ENCODE measurements at places on chromosomes 7 and 10.

- DNase-seq = no peak
These were observed 92.0 kb downstream of the TCF7L2 start for GRCh38 chr10:113041841-113042750.

GRCh38 chr10:812787-813186 lies 118.7 kb downstream of the LARP4B start:
- no peak for DNase-seq

DNA sequence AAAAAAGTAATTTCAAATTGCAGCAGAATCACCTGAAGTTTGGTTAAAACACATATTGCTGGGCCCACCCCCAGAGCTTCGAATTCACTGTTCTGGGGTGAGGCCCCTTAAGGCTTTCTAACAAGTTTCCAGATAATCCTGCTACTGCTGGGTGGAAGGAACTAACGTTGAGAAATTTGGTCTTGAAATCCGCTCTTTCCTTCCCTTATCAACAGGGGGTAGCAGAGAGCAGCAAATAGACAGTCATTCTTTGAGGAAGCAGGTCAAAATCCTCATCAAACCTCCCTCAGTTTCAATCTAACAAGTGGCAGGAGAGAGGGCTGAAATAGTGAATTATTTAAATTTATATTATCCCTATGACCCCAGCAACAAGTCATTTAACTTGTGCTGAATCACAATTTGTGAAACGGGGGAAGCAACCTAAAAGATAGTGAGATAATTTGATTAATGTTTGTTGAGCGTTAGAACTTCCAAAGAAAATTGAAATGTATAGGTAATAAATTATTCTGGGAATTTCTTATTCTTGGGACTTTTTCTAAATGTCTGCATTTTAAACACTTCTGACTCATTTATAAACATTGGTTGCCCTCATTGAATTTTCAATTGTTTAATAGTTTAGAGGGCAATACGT lies 21.7 kb upstream of the MALSU1 start:
- DNase-seq = no peak

DNA sequence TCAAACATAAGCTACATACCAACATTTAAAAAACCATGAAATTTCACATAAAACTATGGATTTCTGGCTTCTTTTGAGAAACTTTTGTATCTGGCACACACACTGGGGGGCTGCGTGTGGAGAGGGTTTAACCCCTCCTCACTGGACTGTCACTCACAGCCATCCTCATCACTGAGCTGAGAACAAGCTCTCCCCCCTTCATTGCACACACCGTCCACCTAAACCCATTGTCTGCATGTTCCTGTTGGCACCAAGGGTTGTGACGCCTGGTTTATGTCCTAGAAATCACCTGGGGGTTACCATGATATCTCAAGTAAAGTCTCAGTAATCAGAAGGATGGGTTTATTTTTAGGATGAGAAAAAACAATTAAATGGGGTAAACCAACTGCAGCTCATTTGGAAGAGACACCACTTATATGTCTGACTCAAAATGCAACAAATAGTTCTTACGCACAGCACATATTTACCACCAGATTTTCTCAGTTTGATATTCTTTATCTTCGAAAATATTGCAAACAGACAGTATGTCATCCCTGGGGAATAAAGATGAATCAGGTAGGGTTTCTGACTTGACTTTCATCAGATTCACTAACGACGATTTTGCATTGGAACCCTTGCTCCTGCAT lies 218.5 kb upstream of the KLF6 start:
- no peak for DNase-seq

- no peak for DNase-seq
These were observed 168.7 kb downstream of the TMEM178B start for GRCh38 chr7:141242568-141242967.

GRCh38 chr7:149444287-149444686 lies 16.6 kb downstream of the ZNF777 start:
- no peak for DNase-seq

Measured in activated T-cell treated with anti-CD3 and anti-CD28 coated beads for 48 hours (primary cell).